ENCODE measurements at places on chromosomes 7 and 10. TPM values are rescaled to one million over a fixed set of nuclear protein-coding genes. Genes with fewer than 3 reads are reported as not detected.

GRCh38 chr10:70169011-70169410, 1.3 kb downstream of the SAR1A start:
- no peak for DNase-seq

- no peak for DNase-seq
Measured at GRCh38 chr7:131293018-131293417, 34.7 kb upstream of the MKLN1 start.

DNA sequence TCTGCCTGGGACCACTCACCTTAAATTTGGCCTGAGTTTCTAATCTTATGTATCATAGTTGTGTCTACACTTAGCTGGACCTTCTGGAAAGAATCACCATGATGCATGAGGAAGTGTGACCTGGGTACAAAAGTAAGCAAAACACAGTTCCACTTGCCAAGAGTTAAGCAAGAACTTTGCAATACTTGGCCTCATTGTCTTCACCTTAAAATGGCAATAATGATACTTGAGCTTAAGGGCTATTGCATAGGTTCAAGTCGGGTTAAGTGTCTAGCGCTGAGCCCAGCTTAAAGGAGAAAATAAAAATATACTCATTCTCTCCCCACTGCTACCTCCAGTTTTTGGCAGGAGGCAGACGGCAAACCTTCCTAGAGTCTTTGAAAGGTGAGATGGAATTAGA, 133.9 kb upstream of the BMPER start:
- no peak for DNase-seq

GRCh38 chr7:7884855-7885254, 83.7 kb upstream of the GLCCI1 start:
- DNase-seq, result no peak

GRCh38 chr10:80485946-80486764, 32.0 kb downstream of the TSPAN14 start:
- no peak for DNase-seq

GRCh38 chr10:50044941-50045664, 22.7 kb upstream of the WASHC2A start:
- DNase-seq, result no peak

GRCh38 chr10:118965645-118966044, 63.9 kb upstream of the NANOS1 start:
- DNase-seq, result no peak

- no peak for DNase-seq
Measured at GRCh38 chr7:113799896-113800295, 118.9 kb downstream of the PPP1R3A start.

GRCh38 chr7:127391591-127392181, 822 bp downstream of the ZNF800 start:
- peak; percentile 11 for DNase-seq

DNA sequence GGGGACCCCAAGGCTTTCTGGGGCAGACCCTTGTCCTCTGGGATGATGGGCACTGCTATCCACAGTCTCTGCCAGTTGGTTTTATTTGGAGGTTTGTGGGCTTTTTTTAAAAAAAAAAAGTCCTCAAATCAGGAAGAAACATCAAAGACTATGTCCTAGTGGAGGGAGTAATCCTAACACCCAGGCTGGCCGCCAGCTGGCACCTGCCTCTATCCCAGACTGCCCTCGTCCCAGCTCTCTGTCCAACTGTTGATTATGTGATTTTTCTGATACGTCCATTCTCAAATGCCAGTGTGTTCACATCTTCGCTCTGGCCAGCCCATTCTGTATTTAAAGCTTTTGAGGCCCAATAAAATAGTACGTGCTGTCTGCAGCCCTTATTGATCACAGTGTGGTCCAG, 61.0 kb upstream of the LRRC4 start:
- no peak for DNase-seq

DNA sequence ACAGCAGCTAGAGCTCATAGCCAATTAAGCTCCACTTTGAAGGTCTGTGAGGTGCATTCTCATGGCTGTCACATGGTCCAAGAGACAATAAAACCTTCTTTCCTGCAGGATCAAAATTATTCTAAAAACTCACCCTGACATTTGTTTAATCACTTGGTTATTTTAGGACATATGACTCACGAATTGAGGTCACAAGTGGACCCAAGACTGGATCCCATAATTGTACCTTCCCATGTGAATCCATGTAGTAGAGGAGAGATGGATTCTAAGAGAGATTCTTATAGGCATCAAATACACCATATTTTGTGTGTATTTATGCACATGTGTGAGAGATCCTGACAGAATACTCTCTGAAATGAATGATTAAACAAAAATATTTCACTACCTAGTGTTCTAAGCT, 18.1 kb downstream of the POLR1F start:
- no peak for DNase-seq

DNA sequence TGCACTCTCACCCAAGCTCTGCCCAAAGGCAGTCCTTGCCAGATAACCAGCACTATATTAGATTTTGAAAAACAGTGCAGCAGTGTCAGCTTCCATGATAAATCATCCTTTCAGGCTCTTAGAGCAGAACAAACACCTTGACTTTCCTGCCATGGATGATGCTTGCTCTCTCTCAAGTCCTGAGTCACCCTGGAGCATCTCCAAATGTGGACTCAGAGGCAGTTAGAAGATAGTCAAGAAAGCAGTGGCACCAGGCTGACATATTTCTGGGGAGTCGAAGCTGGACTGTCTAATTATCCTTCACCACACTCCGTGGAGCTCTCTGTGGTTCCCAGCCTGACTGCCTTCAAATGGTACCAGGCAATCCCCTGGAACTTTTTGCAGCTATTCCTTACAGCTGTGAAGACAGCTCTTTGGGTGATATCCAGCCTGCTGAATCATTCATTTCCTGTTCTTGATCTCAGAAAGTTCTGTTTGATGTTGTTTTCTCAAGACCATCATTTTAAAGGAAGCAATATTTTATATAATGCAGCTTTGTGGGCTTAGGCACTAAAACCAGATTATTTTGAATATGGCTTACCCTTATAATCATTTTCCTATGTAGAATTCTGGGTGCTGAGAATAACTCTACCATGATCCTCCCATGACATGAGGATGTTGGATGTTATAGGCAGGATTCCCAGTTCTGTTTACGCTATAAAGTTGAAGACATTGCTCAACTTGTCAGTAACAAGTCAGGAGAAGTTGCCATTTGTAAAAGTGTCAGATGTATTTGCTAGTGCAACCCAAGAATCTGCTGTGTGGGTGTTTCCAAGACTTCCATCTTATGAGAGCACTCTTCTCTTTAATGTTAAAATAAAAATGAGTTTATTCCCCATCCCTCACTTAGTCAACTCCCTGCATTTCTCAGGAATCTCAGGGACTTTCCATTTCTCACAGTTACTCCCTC, 233.8 kb downstream of the C7orf25 start:
- DNase-seq, result peak; percentile 24

DNA sequence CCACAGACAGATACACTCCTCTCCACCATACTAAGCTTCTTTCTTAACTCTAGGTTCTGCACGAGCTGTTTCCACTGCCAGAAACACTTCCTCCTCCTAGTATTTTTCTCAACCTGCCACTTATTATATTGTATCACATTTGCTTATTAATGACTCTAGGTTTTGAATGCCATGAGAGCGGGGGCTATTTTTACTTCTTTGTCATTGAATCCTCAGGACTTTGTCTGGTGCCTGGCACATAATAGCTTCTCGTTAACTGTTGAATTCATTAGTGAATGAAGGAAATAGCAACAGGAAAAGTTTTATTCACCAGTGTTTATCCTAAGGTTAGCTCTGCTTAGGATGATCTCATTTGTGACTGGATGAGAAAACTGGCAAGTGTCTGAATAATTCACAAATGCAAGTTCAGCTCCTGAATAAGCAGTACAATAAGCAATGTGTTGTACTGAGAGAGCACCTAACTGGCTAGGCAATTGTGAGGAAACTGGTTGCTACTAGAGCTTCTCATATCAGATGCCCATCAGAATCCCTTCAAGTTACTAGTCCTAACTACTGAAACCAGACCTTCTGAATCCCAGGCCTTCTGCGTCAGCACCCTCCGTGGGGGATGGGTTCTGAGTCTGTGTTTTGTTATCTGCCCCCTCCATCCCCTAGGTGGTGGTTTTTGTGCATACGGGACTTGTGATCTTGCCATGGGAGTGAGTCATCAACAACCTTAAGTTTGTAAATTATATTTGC, 92.7 kb downstream of the LSMEM1 start:
- DNase-seq, result no peak

- no peak for DNase-seq
Measured at GRCh38 chr7:17661982-17662585, 278.2 kb downstream of the SNX13 start.

DNA sequence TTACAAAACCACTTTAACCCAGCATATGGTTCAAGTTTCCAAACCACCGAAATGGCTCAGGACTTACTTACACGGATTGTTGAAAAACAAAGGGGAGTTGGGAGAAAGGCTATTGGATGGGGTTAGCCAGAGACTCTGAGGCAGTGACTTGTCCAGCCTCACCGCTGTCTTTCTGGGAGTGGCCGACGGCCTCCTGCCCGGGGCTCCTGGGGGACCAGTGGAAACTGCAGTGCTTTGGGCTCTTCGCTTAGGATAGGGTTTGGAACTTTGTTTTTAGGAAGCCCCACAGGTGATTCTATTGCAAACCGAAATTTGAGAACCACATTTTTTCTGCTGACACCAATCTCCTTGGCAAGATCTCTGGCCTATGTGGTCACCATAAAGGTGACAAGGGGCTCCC, 38.1 kb upstream of the R3HCC1L start:
- DNase-seq, result no peak

GRCh38 chr7:138853448-138853847, 55.5 kb upstream of the ATP6V0A4 start:
- DNase-seq, result no peak

- no peak for DNase-seq
Measured at GRCh38 chr7:151819866-151820265, 57.0 kb downstream of the PRKAG2 start.

GRCh38 chr10:67098461-67098860, 172.6 kb downstream of the LRRTM3 start:
- DNase-seq, result no peak

GRCh38 chr10:8435186-8436055, 380.9 kb downstream of the GATA3 start:
- DNase-seq, result no peak

DNA sequence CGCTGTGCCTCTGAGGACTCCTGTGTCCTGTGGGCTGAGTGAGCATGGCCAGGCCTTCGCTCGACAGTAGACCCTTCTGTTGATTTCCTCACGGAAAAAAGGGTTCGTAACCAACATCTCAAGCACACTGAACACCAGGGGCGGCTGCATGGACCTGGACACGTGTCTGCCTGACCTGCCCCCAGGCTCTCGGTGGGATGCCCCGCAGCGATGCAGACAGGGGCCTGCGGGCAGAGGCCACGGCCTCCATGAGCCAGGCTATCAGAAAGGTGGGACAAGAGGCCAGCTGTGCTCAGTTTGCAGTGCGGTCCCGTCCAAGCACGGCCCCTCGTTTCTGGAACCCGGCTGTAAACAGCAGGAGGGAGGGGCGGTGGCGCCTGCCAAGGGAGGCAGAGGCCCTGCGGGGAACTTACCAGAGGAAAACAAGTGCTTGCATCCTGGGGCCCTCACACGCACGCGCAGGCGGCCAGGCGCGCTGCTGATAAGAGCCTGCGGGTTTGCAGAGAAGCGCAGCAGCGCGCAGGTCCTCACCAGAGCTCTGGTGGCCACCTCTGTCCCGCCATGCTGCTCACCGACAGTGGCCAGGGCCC, 10.6 kb downstream of the GPR146 start:
- no peak for DNase-seq

DNA sequence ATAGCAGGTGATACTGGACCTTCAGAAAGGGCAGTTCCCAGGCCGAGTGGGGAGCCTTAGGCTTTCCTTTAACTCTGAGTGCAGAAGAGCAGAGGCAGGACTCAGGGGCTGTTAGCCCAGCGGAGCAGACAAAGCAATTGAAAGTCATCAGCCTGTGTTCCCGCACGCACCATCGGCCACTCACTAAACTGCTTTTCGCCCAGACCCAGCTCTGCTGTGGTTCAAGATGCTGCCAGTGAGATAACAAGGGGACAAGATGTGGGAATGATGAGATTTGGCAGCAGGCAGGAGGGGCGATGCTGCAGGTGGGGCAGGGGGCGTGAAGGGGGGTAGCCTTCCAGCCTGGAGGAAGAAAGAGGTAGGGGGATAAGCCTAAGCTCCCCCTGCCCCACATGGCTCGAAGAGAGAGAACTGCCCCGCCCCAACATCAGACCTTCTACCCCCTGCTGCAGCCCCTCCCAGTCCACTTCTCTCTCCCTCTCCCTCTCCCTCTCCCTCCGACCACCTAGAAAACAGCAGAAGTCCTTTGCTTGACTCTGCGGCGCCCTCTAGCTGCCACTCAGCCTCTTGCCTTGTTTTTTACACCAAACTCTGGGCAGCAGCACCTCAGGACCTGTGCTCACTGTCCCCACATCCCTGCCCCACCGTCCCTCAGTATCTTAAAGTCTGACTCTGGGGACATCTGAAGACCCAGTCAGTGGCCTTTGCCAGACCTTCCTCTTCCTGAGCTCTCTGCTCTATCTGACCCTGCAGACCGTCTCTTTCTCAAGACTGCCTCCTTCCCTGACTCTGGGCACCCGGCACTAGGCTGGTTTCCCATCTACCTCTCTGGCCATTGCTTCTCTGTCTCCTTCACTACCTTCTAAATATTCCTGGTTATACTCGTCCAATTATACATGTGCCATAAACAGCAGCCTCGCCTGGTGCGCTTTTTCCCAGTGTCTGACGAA, 110.5 kb downstream of the C10orf105 start:
- peak; percentile 82 for DNase-seq

DNA sequence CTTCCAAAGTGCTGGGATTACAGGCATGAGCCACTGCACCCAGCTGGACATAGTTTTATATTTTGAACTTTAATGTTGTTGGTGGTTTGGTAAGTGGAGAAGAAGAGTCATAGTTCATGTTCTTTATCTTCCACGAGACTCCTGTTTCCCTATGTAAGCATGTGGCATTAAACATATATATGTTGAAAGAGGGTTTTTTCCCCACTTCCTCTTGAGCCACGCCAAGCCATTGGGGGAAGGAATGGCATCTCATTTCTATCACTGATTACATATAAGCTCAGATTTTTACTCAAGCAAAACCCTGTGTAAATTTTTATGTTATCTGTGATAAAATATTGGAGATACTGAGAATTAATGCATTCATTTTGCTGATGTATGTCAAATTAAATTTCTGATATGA, 300.4 kb downstream of the PHF14 start:
- no peak for DNase-seq

- no peak for DNase-seq
Measured at GRCh38 chr7:12123172-12123571, 87.9 kb upstream of the TMEM106B start.

LSM5 gene
- polyA plus RNA-seq, result 93.5 TPM

C10orf105 gene
- polyA plus RNA-seq, result 0.18 TPM

CYP2E1 gene
- 2.8 TPM for polyA plus RNA-seq

FOXP2 gene
- 7.4 TPM for polyA plus RNA-seq

OR6B1 gene
- not detected for polyA plus RNA-seq

TAS2R3 gene
- polyA plus RNA-seq, result 1.2 TPM

LAMB1 gene
- polyA plus RNA-seq, result 826 TPM

ABCB1 gene
- 27.4 TPM for polyA plus RNA-seq

ELMO1 gene
- polyA plus RNA-seq, result 9.8 TPM

MAGI2 gene
- 37.2 TPM for polyA plus RNA-seq

GSTK1 gene
- polyA plus RNA-seq, result 199 TPM

Measured in left kidney (tissue), 8 donors.